ENCODE measurements at places on chromosomes 13 and 19.

GRCh38 chr19:34120846-34121639 is 51.3 kb upstream of the LSM14A start:
- DNase-seq, result peak; percentile 26

DNA sequence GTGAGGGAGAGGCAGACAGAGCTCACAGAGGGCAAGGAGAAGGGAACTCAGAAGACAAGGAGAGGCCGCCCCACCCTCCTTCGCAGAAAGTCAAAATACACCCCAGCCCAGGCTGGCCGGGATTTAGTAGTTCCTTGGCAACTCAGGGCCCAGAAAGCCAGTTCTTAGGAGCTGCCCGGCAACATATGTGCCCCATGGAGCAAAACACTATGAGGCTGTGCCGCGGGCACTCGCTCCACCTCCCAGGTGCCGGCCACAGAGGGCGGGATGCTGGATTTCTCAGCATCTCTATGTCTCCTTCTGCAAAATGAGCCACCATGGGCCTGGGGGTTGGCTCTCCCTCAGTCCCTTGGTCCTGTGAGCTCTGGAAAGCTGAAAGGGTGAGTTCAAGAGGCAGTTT is 93.8 kb upstream of the CACNA1A start:
- no peak for DNase-seq

DNA sequence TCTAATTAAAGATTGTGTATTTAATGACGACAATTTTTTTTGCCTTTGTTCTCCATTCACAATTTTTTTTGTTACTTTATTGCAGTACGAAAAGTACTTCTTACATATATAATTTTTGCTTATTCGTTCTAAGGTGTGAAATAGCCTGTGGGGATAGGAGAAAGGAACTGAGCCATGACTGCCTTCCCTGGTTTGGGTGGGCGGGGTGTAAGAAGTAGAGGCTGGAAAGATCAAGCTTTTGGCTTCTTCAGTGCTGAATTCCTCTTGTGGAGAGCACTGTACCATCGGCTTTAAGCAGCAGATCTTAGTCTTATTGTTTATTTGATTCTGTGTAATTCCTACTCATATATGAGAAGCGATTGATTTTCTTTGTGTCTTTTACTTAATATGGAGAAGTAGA is 115.8 kb downstream of the NBEA start:
- DNase-seq, result no peak

DNA sequence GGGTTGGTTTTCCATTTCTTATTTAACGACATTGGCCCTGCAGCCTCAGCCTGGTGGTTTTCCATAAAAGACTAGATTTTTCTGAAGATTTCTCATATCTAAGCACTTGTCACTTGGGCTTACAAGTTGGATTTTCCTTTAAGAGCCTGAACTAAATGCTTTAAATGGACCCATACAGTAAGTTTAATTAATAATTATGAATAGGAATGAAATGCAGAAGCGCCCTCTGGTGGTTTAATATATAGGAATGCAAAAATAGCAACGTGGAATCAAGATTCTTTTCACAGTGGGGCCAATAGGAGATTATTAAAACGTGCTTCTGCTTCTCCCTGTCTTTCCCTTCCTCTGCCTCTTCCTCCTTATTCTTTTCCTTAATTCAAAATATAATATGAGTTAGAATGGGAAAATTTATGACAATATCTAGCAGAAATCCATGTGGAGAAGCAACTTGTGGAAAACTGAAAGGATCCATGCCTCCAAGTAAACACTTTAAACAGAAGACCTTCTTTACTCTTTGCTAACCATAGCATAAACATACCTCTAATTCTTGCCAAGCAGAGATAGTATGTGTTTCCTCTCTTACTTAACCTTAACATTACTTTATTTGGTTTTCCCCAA is 324.0 kb downstream of the GPC5 start:
- no peak for DNase-seq

DNA sequence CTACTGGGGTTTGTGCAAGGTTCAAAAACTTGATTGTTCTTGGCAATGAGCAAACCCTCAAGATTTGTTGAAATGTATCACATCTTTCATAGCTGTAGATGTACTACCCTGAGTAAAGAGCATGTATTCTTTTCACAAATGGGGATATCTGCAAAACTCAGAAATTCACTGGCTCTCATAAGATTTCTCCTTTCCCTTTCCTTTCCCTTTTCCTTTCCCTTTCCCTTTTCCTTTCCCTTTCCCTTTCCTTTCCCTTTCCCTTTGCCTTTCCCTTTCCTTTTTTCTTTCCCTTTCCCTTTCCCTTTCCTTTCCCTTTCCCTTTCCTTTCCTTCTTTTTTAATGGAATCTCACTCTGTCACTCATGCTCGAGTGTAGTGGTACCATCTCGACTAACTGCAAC is 69.1 kb downstream of the FNDC3A start:
- no peak for DNase-seq

DNA sequence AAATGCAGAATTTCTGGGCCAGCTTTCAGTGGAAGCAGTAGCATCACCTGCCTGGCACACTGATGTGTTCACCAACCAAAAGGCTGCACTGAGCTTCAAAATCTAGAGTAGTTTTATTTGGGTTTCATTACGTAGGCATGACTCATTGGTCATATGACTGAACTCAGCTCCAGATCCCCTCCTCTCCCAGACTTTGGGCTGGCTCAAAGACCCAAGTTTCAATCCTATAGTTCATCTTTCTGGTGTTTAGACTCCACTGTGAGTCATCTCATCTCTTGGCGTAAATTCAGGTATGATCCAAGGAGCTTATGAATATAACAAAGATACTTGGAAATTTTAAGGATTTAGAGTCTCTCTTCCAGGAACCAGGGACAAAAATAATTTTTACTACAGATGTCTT is 17.7 kb downstream of the ZMYM5 start:
- no peak for DNase-seq

- DNase-seq, result no peak
Measured at GRCh38 chr13:27634791-27635190, 13.1 kb downstream of the POLR1D start.

GRCh38 chr13:19680751-19681150 is 47.3 kb downstream of the MPHOSPH8 start:
- no peak for DNase-seq

- DNase-seq, result no peak
Measured at GRCh38 chr13:20633802-20634201, 66.8 kb downstream of the IFT88 start.

- no peak for DNase-seq
Measured at GRCh38 chr13:73230716-73231115, 171.9 kb downstream of the KLF5 start.

GRCh38 chr13:47119575-47120235 is 222.9 kb upstream of the HTR2A start:
- DNase-seq, result no peak
